Endothelial cell (in vitro differentiated cells): ENCODE measurements at places on chromosomes 16 and 17.

- H3K4me1 ChIP-seq: peaks cover 14% of the 10 kb centered on the region
- no peak for DNase-seq
- H3K27ac ChIP-seq: no peak overlapping the region
Observed at GRCh38 chr16:14462811-14463210, 167.2 kb downstream of the PARN start.

- H3K36me3 ChIP-seq: peaks cover 7% of the 10 kb centered on the region
- no peaks in the 10 kb centered on the region for H3K27me3 ChIP-seq
- no peak overlapping the region for H3K4me3 ChIP-seq
- DNase-seq: no peak
- no peak overlapping the region for H3K27ac ChIP-seq
Observed at GRCh38 chr17:35666967-35667532, 64.4 kb upstream of the RASL10B start.

DNA sequence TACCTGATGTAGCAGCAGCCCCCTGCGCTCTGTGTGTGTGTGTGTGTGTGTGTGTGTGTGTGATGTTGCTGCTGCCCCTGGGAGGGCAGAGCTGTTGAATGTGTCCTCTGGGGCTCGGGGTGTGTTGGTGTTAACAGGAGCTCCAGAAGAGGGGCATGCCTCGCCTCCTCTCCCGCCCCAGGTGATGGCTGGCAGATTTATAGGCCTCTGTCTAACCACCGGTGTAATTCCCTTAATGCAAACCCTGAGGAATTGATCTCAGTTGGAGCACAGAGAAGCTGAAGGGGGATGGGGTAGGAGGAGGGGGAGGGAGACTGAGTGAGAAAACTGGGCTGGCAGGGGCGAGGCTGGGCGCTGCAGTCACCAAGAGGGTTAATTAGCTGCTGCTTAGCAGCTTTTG is 10.0 kb downstream of the CACNA1G start:
- peaks cover 32% of the 10 kb centered on the region for H3K27me3 ChIP-seq
- H3K36me3 ChIP-seq: no peaks in the 10 kb centered on the region
- no peaks in the 10 kb centered on the region for H3K4me1 ChIP-seq
- no peak for DNase-seq
- H3K27ac ChIP-seq: no peak overlapping the region

GRCh38 chr16:643050-643368 is 1.4 kb downstream of the MCRIP2 start:
- H3K27me3 ChIP-seq: peaks cover 3% of the 10 kb centered on the region
- peaks cover 2% of the 10 kb centered on the region for H3K4me1 ChIP-seq
- DNase-seq: no peak

DNA sequence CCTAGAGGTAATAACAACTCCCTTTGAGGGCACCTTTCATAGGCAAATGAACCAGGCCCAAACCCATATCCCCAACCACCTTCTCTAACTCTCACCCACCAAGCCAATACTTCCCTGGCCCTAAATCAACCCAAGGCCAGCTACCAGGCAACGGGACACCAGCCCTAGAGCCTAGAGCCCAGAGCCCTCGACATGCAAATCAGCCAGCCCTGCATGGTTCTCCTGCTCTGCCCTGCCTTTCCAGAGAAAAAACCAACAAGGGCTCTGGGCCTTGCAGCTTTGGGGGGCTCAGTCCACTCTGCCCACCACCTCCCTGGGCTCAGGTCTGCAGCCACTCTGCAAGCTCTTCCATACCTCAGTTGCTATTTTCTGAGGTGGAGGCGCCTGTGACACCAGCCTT is 55.0 kb downstream of the PITPNM3 start:
- H3K27ac ChIP-seq: no peak overlapping the region
- DNase-seq: no peak
- no peak overlapping the region for H3K4me3 ChIP-seq
- H3K27me3 ChIP-seq: peaks cover 2% of the 10 kb centered on the region
- peaks cover 34% of the 10 kb centered on the region for H3K4me1 ChIP-seq
- peaks cover 7% of the 10 kb centered on the region for H3K36me3 ChIP-seq

DNA sequence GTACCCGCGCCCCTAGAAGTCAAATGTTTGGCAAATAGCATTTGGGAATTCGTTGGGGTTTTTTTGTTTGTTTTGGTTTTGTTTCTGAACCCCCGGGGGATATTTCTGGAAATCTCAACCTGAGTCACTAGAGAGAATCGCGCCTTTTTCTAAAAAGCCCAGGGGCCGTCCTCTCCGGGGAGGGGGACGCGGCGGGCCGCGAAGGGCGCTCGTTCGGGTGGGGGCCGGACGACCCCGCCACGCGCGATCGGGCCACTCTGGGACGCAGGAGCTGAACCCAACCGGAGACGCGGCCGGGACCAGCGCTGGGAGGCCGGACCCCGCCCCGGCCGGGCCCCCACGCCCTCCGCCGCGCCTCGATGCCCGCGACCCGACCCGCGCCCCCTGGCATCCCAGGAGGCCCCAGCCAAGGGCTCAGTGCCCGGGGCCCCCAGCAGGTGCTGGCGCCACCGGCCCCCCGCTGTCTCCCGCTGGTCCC is 302 bp downstream of the LITAF start:
- peaks cover 38% of the 10 kb centered on the region for H3K4me1 ChIP-seq
- peaks cover 3% of the 10 kb centered on the region for H3K27me3 ChIP-seq
- H3K27ac ChIP-seq: no peak overlapping the region
- DNase-seq: no peak
- peaks cover 3% of the 10 kb centered on the region for H3K36me3 ChIP-seq
